Hepatic stellate cell (primary cell): ENCODE measurements at places on chromosomes 5 and 9.

- DNase-seq, result no peak
Observed at GRCh38 chr9:112341730-112342129, 8.3 kb upstream of the PTBP3 start.

DNA sequence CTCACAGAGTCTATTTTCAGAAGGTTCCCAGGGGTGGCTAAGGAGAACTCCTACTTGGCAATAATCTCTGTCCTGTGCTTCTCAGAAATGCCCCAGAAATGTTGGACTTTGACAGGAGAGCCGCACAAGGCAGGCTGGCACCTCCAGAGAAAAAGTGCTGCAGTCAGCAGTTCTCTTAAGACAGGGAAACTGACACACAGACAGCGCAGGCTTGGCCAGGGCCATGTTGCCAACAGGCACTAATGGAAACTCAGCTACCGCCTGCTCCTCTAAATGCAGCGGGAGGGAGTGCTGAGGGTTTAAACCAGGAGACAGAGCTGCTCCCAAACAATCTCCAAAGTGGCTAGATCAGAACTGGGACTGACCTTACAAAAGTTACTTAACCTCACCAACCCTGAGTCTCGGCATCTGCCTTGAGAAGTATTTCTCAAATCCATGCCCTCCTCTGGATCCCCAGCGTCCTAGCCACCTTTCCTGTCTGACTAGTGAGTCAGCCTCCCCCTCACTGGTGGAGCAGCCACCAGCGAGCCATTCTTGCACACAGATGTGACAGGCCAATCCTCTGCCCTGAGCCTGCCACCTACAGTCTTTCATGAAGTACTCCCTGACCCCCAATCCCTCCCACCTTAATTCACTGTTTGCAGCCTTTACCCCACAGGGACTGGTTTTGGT, 186.4 kb downstream of the CDK5RAP2 start:
- peak; percentile 78 for DNase-seq

DNA sequence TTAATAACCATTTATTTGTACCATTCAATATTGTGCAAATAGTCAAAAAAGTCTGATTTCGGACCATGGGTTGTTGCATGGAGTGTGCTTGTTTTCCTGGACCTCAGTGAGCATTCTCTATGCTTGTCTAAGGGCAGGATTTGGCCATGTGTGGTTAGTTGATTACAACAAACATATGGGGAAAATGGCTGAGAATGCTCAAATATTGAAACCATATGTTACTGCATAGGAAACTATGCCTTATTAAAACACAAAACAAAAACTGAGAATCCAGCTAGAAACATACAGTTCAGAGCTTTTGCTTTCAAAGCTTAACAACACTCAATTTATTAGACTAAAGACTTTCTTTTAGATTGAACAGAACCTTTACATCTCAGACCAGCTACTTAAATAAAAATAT, 928.3 kb downstream of the NR2F1-AS1 start:
- DNase-seq, result no peak

DNA sequence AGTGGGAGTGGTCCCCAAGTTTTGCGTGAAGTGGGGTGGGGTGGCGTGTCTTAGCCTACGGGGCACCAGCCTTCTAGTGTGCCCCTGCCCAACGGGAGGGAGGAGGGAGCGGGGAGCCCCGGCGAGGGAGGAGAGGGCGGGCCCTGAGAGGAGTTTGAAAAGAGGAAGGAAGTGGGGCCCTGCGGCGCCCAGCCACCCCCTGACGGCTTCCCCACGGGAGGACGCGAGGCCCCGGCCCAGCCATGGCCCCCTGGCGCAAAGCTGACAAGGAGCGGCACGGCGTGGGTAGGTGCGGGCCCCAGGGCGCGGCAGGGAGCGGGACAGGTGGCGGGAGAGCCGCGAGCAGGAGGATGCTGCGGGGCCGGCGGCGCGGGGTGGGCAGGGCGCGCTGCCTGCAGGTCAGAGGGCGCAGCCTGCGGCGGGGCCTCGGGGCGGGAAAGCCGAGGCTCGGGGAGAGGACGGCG, at the start of gene DOCK2:
DOCK2 (plus strand) TSS at position 191 of the 464 bp plus-strand sequence; CDS start at position 243, 52 bp downstream.
- DNase-seq, result no peak

GRCh38 chr5:177494346-177495195, 2.8 kb downstream of the PDLIM7 start:
- DNase-seq, result peak; percentile 91

GRCh38 chr5:92402956-92403702, 1020.0 kb upstream of the ARRDC3 start:
- no peak for DNase-seq

DNA sequence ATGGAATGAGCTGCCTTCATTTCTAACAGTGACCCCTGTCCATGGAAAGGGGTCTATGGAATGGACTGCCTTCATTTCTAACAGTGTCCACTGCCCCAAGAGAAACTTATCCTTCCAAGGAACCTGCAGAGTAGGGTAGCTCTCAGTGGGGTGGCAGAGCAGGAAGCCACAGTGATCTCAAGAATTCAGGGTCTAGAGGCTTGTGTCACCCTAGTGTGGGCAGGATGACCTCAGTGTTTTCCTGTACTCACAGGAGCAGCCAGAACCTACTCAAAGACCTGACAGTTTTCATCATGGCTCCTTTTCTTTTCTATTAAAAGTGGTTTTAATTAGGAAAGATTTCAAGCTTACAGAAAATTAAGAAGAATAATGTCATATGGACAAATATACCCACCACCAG, 27.5 kb downstream of the SEC61B start:
- DNase-seq, result no peak

DNA sequence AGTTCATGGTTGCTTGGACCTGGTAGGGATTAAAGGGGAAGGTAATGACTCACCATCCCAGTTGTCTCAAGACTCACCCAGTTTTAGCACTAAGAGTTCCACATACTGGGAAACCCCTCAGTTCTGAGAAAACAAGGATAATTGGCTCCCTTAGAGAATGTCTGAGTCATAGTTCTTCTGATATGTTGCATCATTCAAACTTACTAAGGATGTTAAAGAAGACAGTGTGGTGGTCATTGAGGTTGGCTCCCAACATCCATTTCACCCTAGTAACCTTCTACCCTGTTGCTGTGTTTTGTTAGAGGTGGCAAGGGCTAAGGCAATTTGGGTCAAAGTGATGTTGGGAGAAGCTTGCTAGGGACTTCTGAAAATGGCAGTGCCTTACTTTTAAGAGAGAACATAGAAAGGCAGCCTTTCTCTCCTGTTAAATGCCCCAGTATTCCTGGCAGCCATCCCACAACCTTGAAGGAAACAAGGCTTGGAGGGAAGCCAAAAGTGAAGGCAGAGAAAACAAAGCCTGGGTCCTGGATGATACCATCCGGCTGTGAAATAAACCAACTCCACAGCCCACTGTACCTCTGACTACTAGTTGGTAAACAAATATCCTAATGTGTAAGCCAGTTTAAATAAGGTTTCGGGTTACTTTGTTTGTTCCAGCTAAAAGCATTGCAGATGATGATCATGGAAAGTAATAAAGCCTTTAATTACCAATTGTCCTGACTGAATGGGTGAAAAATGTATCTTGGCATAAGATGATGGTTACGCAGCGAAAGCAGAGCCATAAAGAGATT, 80.4 kb upstream of the ADAMTSL1 start:
- DNase-seq, result peak; percentile 19

DNA sequence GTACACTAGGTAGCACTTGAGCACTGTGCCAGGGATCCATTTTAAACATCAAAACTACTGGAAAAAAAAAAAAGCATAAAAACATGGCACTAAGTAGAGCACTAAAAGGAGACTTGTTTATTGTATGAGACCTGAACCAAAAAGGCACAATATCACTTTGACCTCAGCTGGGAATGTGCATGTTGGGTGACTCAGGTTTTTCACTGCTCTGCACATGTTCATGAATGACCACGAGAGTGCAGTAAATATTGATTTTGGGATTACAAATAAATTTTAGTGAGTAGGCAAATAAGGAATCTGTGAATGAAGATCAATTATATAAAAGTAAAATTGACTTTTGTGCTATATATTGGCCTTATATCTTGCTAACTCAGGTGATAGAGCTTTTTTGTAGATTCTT, 11.8 kb downstream of the RMI1 start:
- no peak for DNase-seq

DNA sequence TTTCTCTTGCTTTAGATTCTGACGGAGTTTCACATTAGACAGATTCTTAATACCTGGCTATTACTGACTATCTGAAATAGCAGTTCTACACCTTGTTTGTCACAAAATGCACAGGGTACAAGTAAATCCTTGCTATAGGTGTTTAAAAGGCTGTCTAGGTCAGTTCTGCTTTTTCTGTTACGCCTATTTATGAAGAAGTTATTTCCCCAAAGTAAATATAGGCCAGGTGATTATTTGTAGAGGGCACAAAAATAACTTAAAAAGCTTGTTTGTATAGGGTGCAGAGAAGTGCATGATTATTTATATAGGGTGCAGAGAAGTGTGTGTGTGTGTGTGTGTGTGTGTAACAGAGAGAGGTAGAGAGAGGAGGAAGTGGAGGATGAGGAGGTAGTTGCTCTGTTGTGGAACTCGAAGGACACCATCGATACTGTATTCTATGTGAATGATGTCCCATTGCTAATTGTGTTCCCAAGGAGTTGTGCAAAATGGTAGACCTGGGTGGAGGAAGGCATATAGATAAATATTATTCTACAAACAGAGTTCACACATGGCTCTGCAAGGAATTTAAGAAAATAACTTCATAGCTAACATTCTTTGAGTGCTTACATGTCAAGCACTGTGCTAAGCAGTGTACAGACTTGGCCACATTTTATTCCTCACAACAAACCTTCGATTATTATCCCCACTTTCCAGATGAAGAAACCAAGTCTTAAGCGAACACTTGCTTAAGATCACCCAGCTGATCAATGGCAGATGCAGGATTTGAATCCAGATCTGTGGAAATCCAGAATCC, 96.3 kb upstream of the EQTN start:
- DNase-seq, result no peak

DNA sequence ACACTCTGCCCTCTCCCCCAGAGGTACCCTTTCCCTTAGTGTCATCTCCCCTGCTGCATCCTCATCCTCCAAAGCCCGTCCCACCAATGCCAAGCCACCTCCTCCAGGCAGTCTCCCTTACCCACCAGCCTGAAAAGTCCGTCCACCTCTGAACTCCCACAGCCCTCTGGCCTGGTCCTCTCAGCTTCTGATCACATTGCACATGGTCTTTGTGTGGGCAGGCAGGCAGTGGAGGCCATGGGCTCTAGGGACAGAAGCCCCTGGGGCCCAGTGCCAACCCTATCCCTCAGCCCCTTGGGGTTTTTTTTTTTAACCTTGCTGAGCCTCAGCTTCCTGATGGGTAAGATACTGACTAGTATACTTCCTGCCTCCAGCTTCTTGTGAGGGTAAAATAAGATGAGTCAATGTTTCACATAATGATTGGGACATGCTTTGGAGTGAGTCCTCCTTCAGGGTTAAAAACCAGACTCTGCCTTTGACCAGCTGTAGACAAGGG, 19.4 kb downstream of the CSF1R start:
- peak; percentile 81 for DNase-seq

DNA sequence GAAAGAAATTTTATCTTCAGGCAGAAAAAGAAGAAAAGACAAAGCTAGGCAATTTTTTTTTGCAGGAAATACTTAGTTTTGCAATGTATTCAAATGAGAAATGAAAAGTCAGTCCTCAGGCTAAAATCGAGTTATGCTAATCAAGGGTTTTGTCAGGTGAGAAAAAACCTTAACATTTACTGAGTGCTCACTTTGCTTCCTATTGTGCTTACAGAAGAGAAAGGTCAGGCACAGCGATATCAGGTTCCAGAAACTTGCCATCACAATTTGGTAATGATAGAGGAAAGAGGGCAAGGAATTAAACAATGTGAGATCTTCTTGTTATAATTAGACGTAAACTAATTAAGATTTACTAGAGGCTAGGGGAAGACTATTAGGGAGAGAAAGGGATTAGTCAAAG, 431.7 kb upstream of the CTNND2 start:
- no peak for DNase-seq

GRCh38 chr5:98504505-98504904, 269.0 kb upstream of the RGMB start:
- no peak for DNase-seq

- DNase-seq, result no peak
Observed at GRCh38 chr9:77765781-77766259, 117.7 kb upstream of the GNA14 start.

DNA sequence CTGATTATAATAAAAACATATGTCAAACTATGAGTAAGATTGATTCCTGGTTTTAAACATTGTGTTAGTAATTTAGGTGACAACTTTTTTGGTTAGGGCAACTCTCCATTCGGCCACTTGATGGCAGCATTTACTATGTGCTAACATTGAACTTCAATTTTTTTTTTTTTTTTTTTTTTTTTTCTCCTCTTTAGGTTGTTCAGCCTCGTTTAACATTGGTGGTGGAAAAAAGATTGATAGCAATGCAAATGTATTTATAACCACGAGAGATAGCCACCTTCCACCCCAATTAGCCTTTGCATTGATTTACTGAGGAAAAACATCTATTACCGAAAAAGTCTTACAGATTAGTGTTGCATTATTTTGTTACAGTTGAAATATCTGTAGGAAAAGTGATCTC, 159.1 kb downstream of the CSNK1G3 start:
- no peak for DNase-seq

DNA sequence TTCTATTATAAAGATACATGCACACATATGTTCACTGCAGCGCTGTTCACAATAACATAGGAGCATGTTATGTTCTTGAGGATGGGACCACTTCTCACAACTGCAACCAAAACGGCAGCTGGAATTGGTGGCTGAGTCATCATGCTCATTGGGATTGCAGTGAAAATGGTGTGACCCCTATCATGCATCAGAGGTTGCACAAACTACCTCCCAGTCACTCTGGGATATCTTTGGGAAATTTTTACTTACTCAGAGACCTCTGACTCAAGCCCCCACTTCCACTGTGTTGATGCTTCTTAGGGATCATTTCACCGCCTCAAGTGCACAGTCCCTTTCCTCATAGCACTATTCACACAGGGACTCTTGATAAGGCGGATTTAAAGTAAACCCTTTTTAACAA, 474.1 kb downstream of the BNC2 start:
- DNase-seq, result no peak

- DNase-seq, result no peak
Observed at GRCh38 chr9:28487561-28487960, 914.3 kb upstream of the C9orf72 start.

DNA sequence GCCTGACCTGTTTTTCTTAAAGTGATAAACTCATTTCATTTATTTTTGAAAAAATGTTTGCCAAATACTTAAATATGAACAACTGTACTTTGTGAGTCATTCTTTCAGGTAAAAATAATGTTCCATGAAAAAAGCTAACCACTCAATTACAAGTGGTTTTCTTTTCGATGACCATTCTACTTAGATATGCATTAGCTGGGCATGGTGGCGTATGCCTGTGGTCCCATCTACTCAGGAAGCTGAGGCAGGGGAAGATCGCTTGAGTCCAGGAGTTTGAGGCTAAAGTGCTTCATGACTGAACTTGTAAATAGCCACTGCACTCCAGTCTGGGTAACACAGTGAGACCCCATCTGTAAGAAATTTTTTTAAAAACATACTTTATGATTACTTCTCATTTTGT, 4.0 kb upstream of the WDR70 start:
- DNase-seq, result no peak

DNA sequence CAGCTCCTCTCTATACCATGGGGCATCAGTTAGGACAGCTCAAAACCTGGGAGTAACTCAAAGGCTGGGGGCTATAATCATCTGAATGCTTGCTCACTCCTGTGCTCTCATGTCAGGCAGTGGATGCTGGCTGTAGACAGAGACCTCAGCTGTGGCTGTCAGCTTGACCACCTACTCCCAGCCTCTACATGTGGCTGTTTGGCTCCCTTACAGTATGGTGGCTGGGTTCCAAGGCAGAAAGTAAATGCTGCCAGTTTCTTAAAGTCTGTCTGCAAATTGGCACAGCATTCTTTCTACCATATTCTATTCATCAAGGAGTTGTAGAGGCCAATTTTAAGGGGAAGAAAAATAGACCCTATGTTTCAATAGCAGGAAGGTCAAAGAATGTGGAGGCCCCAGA, 66.9 kb downstream of the TMC1 start:
- DNase-seq, result no peak
